ENCODE measurements at places on chromosomes 12 and 14.

DNA sequence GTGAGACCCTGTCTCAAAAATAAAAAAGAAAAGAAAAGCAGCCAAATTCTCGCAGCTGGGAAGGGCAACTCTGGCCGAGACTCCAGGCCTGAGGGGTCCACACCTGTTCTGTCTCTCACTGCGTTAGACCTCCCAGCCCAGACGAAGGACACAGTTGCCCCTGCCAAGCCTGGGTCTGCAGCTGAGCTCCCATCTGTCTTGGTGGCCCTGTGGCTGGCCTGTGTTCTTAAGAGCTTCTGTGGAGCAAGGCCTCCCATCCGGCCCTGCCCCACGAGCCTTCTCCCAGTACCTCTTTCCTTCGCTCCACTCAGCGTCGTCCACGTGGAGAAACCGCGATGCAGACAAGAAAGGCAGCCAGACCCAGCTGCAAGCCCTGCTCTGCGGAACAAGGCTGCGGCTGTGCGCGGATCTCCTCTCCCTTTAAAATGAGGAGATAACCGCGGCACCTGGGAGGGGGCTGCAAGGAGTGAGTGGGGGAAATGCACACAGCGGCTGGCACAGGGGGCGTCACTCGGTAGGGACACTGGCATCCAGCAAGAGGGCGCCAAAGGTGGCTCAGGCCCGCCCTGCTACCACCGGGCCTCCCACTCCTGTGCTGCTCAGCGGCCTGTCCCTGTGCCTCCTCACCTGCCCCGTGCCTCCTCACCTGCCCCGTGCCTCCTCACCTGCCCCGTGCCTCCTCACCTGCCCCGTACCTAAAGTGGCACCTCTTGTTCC, 42.4 kb downstream of the LRRC74A start:
- no peak for DNase-seq

- DNase-seq: no peak
Observed at GRCh38 chr12:132006056-132006680, 56.4 kb downstream of the EP400 start.

GRCh38 chr12:1093166-1093751, 102.2 kb downstream of the ERC1 start:
- no peak for DNase-seq

GRCh38 chr14:68780358-68781160, 12.3 kb downstream of the ZFP36L1 start:
- DNase-seq: no peak

DNA sequence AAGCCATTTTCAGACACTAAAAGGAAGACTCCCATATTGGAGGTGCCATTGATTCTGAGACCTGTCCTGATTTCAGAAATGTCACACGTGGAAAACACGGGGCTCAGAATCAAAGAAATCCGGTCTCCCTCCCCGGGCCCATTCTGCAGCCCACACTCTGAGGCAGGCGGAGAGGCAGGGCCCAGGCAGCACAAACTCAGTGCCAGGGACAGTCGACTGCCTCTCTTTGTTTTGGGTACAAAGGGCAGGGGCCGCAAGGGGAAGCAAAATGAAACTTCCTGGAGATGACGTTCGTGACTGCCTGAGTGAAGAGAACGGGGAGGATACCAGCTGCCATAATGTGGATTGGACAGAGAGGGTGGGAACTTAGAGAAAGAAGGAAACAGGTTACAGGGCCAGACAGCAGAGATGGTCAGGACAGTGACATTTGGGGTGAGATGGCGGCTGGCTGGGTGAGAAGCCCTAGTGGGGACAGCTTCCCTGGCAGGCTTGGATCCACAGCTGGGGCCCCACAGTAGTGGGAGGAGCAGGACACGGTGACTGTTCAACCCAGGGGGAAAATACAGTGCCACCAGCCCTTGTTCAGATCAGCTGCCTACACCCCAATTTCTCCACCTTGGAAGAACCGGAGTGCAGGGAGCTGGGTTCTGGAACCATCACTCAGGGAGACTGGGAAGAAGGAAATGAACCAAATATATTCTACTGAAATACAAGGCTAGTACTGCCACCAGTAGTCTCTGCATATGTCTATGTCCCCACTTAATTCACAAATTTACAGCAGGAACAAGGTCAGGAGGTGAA, 8.1 kb downstream of the GAPDH start:
- DNase-seq: no peak

GRCh38 chr12:24778486-24779304, 170.2 kb downstream of the BCAT1 start:
- DNase-seq: no peak

DNA sequence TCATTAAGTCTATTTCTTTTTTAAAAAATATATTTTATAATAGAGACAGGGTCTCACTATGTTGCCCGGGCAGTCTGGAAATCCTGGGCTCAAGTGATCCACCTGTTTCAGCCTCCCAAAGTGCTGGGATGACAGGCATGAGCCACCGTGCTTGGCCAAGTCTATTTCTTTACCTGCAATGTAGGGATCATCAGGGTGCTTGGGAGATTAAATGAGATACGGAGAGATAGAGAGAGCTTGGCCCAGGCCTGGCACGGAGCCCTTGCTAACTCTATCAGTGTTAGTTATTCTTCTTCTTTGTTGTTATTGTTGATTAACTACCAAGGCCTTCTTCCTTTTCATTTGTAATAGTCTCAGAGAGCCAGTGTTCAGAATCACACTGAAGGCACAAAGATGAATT, 3.1 kb downstream of the CABP1 start:
- no peak for DNase-seq

- no peak for DNase-seq
Observed at GRCh38 chr12:13405961-13406703, 209.6 kb downstream of the EMP1 start.

DNA sequence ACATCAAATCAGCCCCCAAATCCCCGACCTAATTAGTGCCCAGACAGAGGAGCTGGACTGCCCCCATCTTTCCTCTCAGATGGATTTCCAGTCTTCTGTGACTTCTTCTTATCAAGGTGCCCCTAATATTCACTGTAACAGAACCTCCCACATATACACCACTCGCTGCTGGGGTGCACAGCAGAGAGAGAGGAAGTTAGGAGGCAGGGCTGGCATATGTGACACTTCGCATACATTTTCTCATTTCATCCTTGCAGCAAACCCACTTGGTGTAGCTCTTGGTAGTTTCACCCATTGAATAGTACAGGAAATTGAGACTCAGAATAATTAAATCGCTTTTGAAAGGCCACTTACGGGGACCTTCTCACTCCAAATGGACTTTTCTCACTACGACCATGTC, 56.5 kb upstream of the CCND2 start:
- DNase-seq: no peak

GRCh38 chr14:98994561-98994960, 277.4 kb downstream of the BCL11B start:
- no peak for DNase-seq

DNA sequence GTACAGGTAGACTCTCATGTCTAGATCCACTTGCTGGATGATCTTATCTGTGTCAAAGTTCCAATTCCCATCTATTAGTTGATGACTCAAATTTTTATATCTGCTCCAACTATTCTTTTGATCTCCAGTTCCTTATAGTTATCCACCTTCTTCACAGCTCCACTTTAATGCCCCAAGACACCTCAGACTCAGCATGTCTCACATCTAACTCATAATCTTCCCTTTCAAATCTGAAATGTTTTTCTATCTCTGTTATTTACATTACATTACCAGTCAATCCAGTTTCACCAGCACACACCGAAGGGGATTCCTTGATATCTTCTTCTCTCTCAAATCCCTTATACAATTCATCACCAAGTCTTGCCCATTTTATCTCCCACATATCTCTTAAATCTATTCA, 3.7 kb upstream of the METAP2 start:
- no peak for DNase-seq

DNA sequence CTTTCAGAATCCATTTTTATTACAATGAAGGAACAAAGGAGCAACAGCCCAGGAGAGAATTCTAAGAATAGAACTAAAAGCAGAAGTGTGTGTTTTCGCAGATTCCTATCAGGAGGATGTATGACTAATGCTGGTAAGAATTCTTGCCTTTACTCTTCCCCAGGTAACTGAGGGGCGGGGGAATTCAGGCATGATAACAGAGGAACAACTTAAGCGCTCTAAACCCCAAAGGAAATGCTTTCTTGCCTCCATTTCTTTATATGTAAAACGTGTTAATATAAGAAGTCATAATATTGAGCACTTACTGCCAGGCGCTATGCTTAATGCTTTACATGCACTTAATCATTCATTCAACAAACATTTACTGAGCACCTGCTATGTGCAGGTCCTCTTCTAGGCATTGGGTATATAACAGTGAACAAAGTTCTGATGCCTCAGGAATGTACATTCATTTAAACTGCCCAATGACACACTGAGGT, 4.5 kb downstream of the HCAR1 start:
- DNase-seq: peak; percentile 43

- no peak for DNase-seq
Observed at GRCh38 chr12:115383668-115384067, 699.7 kb upstream of the TBX3 start.

GRCh38 chr14:37721976-37722659, 126.7 kb downstream of the TTC6 start:
- DNase-seq: no peak

DNA sequence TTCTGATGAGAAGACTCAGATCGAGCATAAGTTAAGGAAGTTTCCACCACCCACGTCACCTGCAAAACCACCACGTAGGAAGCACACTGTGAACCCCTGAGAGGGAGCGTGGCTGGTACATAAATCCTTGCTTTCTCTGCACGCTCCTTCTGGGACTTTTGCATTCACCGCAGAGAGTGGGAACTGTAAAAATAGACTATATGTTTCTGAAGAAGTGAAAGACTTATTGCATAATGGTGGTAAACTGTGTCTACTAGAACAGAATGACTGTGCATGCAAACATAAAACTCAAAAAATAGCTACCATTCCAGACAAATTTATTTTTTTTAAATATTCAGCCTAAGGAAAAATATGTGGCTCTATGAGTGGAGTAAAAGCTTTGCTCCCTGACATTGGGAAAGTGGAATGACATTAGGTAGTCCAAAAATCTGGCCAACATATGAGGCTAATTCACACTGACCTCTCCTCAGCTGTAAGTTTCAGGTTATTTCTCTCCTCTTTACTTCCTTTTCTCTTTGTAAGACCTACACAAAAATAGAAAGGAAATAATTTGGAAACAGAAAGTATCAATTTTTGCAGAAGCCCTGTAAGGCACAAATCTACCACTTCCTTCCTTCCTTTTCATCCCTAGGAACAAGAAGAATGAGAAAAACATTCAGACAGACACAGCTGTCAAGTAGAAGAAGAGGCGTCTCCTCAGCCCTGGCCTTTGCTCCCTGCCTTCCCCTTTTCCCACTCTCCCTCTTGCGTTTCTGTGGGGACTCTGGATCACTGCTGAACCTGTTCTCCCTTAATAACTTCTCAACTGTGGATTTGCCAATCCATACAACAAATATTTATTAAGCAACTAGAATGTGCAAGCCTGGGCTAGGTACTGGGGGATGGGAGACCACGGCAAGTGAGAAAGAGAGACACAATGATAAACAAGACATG, 264.3 kb upstream of the FOXN3 start:
- peak; percentile 44 for DNase-seq

GRCh38 chr14:60760644-60761364, 26.2 kb downstream of the MNAT1 start:
- DNase-seq: no peak

GRCh38 chr14:74979442-74980397, 23.0 kb upstream of the EIF2B2 start:
- DNase-seq: no peak

- no peak for DNase-seq
Observed at GRCh38 chr12:67271976-67272375, 2.8 kb downstream of the CAND1 start.

DNA sequence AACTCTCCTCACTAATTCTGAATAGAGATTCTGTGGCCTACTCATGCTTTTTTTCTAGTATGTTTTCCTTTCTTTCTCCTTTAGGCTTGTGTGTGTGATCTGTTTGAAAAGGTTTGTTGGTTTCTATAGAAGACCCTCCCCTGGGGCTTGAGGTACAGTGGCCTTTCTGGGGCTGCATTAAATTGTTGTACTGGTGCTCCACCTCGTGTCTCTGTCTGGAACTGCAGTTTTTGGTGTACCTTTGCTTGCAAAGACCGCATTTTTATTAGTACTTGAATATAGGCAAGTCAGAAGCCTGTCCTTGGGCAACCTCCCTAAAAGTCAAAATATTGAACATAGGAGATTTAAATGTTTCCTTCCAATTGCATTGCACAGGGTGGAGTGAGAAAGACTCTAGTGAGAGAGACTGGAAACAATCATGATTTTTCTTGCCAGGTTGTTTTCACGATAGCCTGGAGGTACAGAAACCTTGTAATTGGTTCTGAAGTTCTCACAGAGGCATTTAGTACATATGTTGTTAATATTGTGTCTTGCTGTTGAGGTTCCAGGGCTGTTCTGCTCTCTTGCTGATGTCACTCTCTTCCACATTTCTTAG, 39.0 kb downstream of the SLCO1B1 start:
- DNase-seq: no peak

- no peak for DNase-seq
Observed at GRCh38 chr12:10612984-10613348, 443 bp downstream of the MAGOHB start.

- DNase-seq: peak; percentile 11
Observed at GRCh38 chr12:2783936-2784600, 10.7 kb upstream of the FKBP4 start.

DNA sequence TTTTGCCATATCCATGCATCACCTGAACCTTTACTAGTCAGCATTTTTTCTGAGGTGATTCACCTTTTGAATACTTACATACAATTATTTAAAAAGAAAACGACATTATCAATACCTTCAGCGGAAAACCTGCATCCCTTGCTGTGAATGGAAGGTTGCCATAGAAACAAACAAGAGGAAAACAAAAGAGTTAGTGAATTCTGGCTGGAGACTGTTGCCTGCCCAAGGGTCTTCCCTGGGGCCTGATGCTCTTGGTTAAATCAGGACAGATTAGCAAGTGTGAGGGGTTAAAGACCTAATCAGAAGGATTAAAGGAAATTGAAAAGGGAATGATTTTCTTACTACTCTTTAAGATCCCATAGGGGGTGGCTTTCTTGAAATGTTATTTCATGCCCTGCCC, 96.0 kb upstream of the WSCD2 start:
- DNase-seq: no peak

DNA sequence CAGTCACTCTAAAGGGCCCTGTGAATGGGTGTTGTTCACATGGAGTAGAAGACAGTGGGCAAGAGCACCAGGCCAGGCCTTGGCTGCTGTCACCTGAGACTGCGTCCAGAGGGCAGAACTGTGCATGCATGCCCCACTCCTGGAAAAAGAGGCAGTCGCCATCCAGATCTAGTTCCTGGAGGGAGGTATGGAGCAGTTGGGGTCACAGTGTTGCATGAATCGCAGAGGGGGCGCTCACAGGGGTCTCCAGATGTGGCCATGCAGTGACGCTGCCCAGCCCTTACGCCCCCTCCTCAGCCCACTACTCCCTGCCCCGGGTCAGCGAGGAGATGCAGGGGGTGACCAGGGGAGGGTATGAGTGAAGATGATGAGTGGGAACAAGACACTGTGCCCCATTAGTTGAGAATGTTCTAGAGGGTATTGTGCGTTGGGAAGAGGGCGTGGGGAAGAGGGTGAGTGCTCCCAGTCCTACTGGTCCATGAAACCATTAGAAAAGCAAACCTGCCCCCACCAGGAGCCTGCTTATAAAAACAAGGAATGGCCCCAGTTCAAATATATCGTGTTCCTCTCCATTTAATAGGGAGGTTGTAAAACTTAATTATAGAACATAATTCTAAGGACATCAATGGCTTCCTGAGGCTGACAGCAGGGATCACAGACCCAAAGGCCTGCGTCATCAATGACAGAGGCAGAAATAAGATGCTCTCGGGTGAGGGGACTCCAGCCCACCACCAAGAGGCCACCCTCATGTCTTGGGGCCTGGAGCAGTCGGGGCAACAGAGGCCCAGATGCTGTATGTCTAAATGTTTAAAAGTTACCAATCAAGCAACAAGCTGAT, 32.2 kb upstream of the BCL7A start:
- no peak for DNase-seq

- no peak for DNase-seq
Observed at GRCh38 chr12:75137896-75138295, 71.7 kb downstream of the KCNC2 start.
